Naive thymus-derived CD4-positive, alpha-beta T cell (primary cell): ENCODE measurements at places on chromosomes 1 and 21. TPM values are rescaled to one million over a fixed set of nuclear protein-coding genes. Genes with fewer than 3 reads are reported as not detected.

Gene LGALS8
- total RNA-seq, result 142 TPM

Gene C1orf116
- total RNA-seq, result not detected in 2 replicates

Gene SLC44A3
- total RNA-seq, result 1.0 TPM

Gene NBPF12
- 25.1 TPM for total RNA-seq

Gene ARHGEF16
- not detected for total RNA-seq

Gene TTLL10
- not detected for total RNA-seq

Gene KRTAP12-2
- total RNA-seq, result not detected

Gene LRP8
- total RNA-seq, result 9.9 TPM

Gene PLK3
- 89.1 and 92.8 TPM in 2 replicates for total RNA-seq

Gene RGS8
- total RNA-seq, result not detected

Gene IL19
- total RNA-seq, result not detected

Gene PRUNE1
- 17.2 and 19.8 TPM in 2 replicates for total RNA-seq

Gene LEMD1
- not detected for total RNA-seq

Gene CCDC17
- 9.6 TPM for total RNA-seq

Gene MXRA8
- total RNA-seq, result 0.86 TPM

Gene TRNP1
- total RNA-seq, result 0.19 and 0.20 TPM in 2 replicates

Gene PAX7
- total RNA-seq, result not detected in 2 replicates

Gene NCAM2
- total RNA-seq, result not detected

Gene TRIM67
- total RNA-seq, result not detected

Gene SELE
- not detected for total RNA-seq

Gene UBE2U
- not detected for total RNA-seq

Gene PLA2G2F
- total RNA-seq, result not detected

Gene DIO1
- total RNA-seq, result not detected

Gene AMY2A
- total RNA-seq, result not detected

Gene CGN
- 2.4 TPM for total RNA-seq

Gene CFHR2
- total RNA-seq, result not detected

Gene KLHDC8A
- total RNA-seq, result not detected in 2 replicates

Gene SYNC
- not detected for total RNA-seq

Gene GPR52
- 3.4 TPM for total RNA-seq

Gene PPM1J
- 0.46 TPM in 1 of 2 replicates, not detected in the other for total RNA-seq

Gene SERPINC1
- total RNA-seq, result not detected in 2 replicates

Gene CCDC27
- not detected for total RNA-seq

Gene TNFRSF9
- 0.27 TPM for total RNA-seq

Gene VCAM1
- not detected for total RNA-seq

Gene B3GALNT2
- total RNA-seq, result 9.4 TPM

Gene NUF2
- 2.1 TPM for total RNA-seq

Gene ASH1L
- 95.1 TPM for total RNA-seq

Gene CRNN
- not detected for total RNA-seq

Gene OR2L3
- not detected for total RNA-seq

Gene LIN28A
- total RNA-seq, result not detected

Gene ADAMTS1
- total RNA-seq, result 7.6 and 10.2 TPM in 2 replicates

Gene SYTL1
- 134 TPM for total RNA-seq

Gene CD101
- total RNA-seq, result 15.4 TPM

Gene PDZK1IP1
- not detected for total RNA-seq

Gene HPCAL4
- total RNA-seq, result 46.6 TPM

Gene OR2L2
- 0.46 TPM for total RNA-seq

Gene TMPRSS15
- total RNA-seq, result not detected

Gene RAB13
- not detected for total RNA-seq

Gene HSPB7
- total RNA-seq, result not detected

Gene KCNJ6
- not detected for total RNA-seq

Gene FMN2
- not detected for total RNA-seq

Gene CALML6
- total RNA-seq, result not detected in 2 replicates

Gene CCDC24
- 1.6 TPM for total RNA-seq

Gene KCNE2
- total RNA-seq, result not detected
